ENCODE measurements at places on chromosomes 3 and 15.

DNA sequence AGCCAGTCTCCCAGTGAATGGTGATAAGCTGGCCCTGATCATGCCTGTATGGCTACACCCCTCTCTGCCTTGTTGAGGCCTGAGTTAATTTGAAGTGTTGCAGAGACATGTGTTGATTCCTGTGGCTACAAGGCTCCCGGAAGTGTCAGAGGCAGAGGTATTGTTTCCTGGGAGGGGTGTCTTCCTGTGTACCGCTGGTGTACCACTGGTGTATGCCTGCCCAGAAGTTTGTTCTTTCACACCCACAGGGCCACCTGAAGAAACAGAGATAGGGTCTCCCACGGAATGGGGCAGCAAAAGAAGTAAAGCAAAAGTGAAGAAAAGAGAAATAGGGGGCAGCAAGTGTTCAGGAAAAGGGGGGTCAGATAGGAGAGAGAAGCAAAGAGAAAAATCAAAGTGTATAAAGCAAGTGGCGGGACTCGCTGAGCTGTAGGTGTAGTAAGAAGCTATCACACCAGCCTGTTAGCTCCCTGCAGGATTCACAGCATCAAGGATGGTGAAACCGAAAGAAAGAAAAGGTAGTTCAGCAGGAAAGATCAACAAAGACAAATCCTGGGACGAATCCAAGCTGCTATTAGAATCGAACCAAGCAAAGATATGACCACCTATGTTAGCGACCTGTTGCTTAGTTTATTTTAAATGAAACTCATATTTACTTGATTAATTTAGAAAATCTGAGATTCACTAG is 36.6 kb upstream of the CD47 start:
- DNase-seq = no peak

DNA sequence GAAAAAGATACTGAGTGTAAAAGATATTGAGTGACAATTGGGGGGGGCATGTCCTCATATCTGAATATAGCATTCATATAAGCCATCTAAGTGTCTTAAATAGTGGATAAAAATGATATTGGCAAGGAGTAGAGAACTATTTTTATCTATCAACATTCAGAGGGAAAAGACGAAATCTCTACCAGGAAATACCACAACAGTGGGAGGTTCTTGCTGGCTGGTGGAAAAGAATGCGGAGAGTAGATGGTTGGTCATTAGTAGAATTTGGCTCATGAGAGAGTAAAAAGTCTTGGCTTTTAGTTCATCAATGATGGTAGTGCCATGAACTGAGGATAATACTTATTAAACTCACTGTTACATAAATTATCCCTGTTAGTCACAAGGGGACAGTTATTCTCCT is 4.8 kb upstream of the TCF12 start:
- DNase-seq = no peak

GRCh38 chr3:23776352-23776891 is 29.3 kb upstream of the UBE2E1 start:
- no peak for DNase-seq

- no peak for DNase-seq
These were observed 52.8 kb upstream of the GRM7 start for GRCh38 chr3:6807967-6808588.

- DNase-seq = peak; percentile 75
These were observed at the start of gene MYLK for GRCh38 chr3:123884203-123884831. Gene MYLK, minus strand, starts transcription at chr3:123884332. Its CDS starts 90,491 bp downstream, at chr3:123793841.

DNA sequence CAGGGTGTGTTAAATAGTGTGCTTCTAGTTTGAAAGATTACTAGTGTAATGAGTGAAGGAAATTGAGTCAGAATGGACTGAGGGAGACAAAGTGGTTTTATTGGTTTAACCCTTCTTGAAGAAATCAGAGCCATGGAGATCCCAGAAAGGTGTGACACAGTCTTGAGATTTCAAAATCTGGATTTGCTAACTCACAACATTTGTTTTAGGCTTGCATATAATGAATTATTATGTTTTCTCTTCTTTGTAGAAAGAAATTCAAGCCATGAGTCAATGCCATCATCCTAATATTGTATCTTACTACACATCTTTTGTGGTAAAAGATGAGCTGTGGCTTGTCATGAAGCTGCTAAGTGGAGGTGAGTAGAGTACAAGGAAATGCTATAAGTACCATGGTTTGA is 25.1 kb downstream of the OXSR1 start:
- no peak for DNase-seq

GRCh38 chr3:110750201-110750600 is 321.4 kb upstream of the NECTIN3 start:
- DNase-seq = no peak

DNA sequence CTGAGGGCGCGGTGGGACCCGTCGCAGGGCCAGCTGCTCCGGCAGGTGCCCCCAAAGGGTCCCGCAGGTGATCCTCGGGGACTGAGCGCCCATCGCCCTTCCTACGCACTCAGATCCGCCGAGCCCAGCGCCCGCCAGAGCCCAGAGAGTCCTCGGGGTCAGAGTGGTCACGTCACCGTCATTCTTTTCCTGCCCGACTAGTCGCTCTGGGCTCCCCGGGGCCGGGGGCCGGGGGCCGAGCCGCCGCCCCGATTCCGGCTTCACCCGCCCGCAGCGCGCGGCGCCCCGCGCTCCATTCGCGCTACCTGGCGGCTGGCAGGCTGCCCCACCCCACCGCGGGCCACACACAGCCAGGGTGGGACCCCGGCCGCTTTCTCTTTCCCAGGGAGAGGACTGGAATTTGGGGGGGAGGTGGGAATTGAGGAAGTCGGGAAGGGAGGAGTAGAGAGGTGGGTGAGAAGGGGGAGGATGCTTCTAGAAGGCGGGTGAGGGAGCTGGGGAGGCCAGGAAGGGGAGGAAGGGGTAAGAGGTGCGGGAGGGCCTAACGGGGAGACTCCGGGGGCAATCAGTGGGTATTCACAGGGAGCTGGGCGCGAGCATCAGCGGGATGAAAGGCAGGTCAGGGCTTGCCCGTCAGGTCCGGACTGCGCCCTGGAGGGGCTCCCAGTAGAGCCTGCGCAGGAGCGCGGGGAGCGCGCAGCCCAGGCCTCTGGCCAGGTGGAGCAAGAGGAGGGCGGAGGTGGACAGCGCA is 36.1 kb upstream of the EPHB3 start:
- DNase-seq = no peak

DNA sequence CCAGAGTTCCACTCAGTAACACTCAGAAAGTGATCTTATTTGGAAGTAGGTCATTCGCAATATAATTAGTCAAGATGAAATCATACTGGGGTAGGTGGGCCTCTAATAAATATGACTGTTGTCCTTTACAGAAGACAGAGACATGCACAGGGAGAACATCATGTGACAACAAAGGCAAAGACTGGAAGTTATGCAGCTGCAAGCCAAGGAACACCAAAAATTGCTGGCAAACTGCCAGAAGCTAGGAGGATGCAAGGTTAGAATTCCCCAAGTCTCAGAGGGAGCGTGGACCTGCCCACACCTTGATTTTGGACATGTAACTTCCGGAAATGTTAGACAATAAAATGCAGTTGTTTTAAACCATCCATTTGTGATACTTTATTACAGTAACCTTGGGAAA is 471.5 kb upstream of the AGTR1 start:
- no peak for DNase-seq

DNA sequence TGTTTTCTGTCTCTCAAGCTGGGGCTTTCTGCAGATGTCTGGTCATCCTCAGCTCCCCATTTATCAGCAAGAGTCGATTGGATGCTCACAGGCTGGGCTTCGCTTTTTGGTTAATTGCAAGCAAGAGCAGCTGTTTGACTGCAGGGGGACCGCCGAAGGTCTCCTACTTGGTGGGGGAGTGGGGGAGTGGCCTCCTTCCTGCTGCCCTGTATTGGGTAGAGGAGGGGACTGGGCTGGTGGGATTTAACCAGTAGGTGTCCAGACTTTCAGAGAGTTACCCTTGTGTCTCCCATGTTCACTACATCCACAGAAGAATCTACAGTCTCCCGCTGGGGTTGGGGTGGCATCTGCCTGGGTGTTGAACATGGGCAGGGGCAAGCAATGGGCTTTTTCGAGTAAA is 78.7 kb downstream of the PLXNA1 start:
- DNase-seq = no peak

GRCh38 chr3:96619475-96619874 is 194.9 kb upstream of the EPHA6 start:
- no peak for DNase-seq

GRCh38 chr15:65484876-65485275 is 32.6 kb downstream of the DPP8 start:
- no peak for DNase-seq
